Esophagus muscularis mucosa (tissue), 4 donors: ENCODE measurements at places on chromosomes 2 and 18. TPM values are rescaled to one million over a fixed set of nuclear protein-coding genes. Genes with fewer than 3 reads are reported as not detected.

Gene MC5R
- total RNA-seq = not detected

Gene IL18R1
- 3.0 TPM for total RNA-seq

Gene RTP5
- total RNA-seq = not detected

Gene TTR
- 0.33 TPM for total RNA-seq

DNA sequence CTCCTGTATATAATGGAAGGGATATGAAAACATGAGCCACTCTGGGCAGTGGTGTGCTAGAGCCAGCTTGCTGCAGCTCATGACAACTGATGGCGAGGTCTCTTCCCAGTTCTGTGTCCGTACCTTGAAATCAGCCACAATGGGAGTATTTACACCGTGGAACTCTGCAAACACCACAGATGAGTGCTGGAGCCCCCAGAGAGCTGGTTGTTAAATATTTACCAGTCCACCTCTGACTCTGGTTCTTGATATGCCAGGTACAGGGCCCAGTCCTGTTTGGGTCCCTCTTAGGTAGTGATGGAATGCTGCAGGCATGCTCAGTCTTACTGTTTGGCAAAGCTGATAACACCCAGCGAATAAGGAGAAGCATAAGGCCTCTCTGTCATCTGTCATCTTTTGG, 116.1 kb upstream of the GLI2 start:
- H3K4me1 ChIP-seq = no peaks in the 10 kb centered on the region
- no peaks in the 10 kb centered on the region for H3K27me3 ChIP-seq
- DNase-seq = no peak
- no peaks in the 10 kb centered on the region for H3K36me3 ChIP-seq

DNA sequence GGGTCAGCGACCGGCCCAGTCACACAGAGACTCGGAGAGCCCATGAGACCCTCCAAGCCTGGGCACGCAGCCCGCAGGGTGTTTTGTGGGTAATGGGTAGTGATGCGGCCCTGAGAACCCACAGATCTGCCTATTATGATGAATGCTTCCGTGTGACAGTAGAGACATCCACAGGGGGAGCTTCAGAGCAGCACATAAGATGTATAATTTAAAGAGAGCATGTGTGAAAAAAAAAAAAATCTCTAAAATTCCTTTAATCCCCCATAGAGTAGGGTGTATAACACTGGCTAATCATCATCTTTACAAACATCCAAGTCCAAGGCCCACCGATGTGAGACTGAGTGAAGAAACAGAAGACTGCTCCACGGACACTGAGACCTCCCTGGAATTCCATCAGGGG, 34.6 kb downstream of the BIN1 start:
- H3K27me3 ChIP-seq = no peaks in the 10 kb centered on the region
- DNase-seq = no peak
- H3K36me3 ChIP-seq = peaks cover 20% of the 10 kb centered on the region

DNA sequence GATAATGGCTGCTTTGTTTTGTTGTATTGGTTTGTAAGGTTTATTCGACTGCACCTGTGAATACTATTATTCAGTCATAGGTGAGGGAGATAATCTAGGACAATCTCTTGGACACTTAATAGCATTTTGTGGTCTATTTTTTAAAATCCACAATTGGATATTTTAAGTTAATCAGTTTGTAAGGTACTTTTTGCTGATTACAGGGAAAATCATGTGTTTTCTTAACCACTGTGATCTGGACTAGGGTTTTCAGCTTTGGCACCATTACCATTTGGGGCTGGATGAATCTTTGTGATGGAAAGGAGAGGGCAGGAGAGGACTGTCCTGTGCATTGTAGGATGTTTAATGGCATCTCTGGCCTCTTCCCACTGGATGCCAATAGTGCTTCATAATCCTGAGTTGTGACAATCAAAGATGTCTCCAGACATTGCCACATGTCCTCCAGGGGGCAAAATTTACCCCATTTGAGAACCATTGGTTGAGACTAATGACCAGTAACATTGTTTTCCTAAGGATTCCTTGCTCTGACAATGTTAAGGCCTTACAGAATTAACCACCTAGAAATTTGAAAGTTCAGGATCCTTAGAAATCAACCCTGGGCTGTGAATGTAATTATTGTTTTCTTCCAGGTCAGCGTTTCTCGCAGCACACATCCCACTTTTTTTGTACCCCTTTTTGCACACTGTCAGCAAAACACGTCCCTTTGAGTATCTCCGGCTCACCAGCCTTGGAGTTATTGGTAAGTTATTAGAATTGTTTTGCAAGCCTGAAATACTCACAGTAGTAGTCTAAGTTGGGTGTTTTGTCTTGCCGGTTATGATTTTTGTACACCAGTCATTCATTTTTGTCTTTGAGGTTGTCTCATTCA, 15.6 kb downstream of the CNOT9 start:
- DNase-seq = no peak
- H3K27ac ChIP-seq = no peak overlapping the region
- H3K36me3 ChIP-seq = peaks cover 83% of the 10 kb centered on the region

- no peak for DNase-seq
- H3K27me3 ChIP-seq = no peaks in the 10 kb centered on the region
- no peaks in the 10 kb centered on the region for H3K4me1 ChIP-seq
- H3K4me3 ChIP-seq = no peak overlapping the region
Measured at GRCh38 chr2:88180605-88181240, 10.6 kb downstream of the THNSL2 start.

DNA sequence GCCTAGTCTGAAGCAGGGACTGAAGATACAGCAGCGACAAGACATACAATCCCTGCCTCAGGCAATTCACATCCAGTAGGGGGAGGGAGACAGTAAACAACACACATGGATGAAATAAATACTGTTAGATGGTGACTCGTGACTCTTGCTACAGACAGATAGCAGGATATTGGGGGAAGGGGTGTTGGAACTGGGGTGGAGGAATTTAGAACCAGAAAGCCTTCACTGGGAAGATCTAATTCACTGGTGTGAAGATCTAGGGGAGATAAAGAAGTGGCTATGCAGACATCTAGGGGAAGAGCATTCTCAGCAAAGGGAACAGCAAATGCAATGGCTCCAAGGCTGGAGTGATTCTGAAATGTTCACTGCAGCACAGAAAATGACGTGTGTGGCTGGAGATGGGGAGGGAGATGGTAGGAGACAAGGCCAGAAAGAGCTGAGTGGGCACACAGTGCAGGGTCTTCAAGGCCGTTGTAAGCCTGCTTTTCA, 52.6 kb upstream of the TMEM163 start:
- no peaks in the 10 kb centered on the region for H3K4me1 ChIP-seq
- no peaks in the 10 kb centered on the region for H3K36me3 ChIP-seq
- no peaks in the 10 kb centered on the region for H3K27me3 ChIP-seq
- peak; percentile 85 for DNase-seq
- no peak overlapping the region for H3K27ac ChIP-seq

DNA sequence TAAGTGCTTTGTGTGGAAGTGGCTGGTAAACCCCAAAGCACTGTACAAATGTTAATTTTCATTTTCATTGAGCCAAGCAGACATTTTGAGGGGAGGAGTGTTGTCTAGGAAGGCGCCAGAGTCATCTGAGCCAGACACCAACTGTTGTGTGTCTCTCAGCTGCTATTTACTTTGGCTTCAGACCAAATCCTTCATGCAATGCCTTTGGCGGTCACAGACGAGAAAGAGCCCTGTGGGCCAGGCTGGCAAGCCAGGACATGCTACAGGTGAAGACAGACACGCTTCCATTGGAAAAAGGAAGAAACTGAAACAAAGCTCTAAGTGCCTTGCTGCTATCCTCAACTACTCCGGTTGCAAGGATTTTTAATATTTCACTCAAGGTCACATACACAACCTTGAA, 115.4 kb upstream of the CDC42EP3 start:
- H3K4me1 ChIP-seq = peaks cover 21% of the 10 kb centered on the region
- no peaks in the 10 kb centered on the region for H3K27me3 ChIP-seq
- no peak overlapping the region for H3K4me3 ChIP-seq
- no peak overlapping the region for H3K27ac ChIP-seq

DNA sequence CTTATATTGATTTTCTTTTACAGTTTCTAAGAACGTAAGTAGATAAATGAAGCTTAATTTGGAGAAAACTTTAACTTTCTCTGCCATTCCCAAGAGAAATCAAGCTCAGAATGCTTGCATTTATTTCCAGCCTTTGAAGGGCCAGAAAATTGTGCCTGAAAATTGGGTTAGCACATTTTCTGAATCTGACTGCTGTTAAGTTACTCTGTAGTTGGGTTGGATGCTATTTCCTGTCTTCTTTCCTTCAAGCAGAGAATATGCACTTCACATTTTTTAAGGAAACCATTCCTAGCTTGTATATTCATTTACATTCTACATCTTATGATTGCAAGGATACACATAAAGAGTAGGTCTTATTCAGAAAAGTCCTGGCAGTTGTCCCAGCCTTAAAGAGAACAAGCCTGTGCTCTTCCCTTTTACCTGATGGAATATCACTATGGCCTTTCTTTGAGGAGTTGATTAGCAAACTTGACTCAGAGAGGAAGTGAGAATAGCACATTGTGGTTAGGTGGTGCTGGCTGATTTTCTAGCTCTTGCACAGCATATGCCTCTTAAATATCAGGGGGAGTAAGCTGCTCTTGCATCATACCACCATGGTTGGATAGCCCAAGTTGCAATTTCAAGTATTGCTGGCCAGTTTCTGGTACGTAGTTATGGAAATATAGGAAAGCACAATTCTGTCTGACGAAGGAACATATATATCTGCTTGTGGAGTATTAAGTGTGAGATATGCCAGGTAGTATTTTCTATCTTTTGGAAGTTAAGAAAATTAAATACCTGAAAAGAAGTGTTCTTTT, 133.7 kb downstream of the COMMD1 start:
- no peak overlapping the region for H3K27ac ChIP-seq
- H3K4me1 ChIP-seq = peaks cover 15% of the 10 kb centered on the region
- H3K27me3 ChIP-seq = no peaks in the 10 kb centered on the region
- H3K36me3 ChIP-seq = no peaks in the 10 kb centered on the region
- no peak for DNase-seq
- H3K4me3 ChIP-seq = no peak overlapping the region

GRCh38 chr2:112488201-112488600, 6.2 kb downstream of the TTL start:
- H3K27ac ChIP-seq = no peak overlapping the region
- peaks cover 3% of the 10 kb centered on the region for H3K36me3 ChIP-seq
- no peak overlapping the region for H3K4me3 ChIP-seq

- no peaks in the 10 kb centered on the region for H3K36me3 ChIP-seq
- no peaks in the 10 kb centered on the region for H3K4me1 ChIP-seq
- no peak for DNase-seq
- no peak overlapping the region for H3K4me3 ChIP-seq
- peaks cover 9% of the 10 kb centered on the region for H3K27me3 ChIP-seq
- H3K27ac ChIP-seq = no peak overlapping the region
Measured at GRCh38 chr2:206713746-206714145, 4.5 kb downstream of the DYTN start.

GRCh38 chr2:127463155-127463991, 45.1 kb downstream of the PROC start:
- no peaks in the 10 kb centered on the region for H3K4me1 ChIP-seq
- H3K27ac ChIP-seq = no peak overlapping the region
- no peak overlapping the region for H3K4me3 ChIP-seq
- H3K36me3 ChIP-seq = peaks cover 18% of the 10 kb centered on the region
- DNase-seq = no peak
- H3K27me3 ChIP-seq = no peaks in the 10 kb centered on the region

GRCh38 chr18:60153376-60153775, 219.2 kb downstream of the MC4R start:
- H3K27ac ChIP-seq = no peak overlapping the region
- DNase-seq = no peak
- H3K27me3 ChIP-seq = no peaks in the 10 kb centered on the region
- H3K36me3 ChIP-seq = no peaks in the 10 kb centered on the region
- H3K4me3 ChIP-seq = no peak overlapping the region
- no peaks in the 10 kb centered on the region for H3K4me1 ChIP-seq

GRCh38 chr2:218988164-218988563, 3.2 kb upstream of the FEV start:
- no peak overlapping the region for H3K27ac ChIP-seq
- peaks cover 22% of the 10 kb centered on the region for H3K4me1 ChIP-seq
- no peak for DNase-seq
- H3K4me3 ChIP-seq = no peak overlapping the region
- H3K27me3 ChIP-seq = peaks cover 90% of the 10 kb centered on the region

DNA sequence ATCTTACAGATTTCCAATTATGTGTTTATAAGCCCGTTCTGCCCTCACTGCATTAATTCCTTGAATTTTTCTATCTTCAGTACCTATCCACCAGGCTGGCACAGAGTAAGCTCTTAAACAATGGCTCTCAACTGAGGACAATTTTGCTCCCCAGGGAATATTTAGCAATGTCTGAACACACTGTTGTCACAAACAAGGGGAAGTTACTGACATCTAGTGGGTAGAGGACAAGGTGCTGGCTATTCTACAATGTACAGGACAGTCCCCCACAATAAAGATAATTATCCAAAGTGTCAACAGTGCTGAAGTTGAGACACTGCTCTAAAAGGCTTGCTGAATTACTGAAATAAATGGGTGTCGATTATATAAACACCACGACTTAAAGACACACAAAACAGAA, 5.0 kb downstream of the NDUFS1 start:
- peaks cover 11% of the 10 kb centered on the region for H3K36me3 ChIP-seq
- no peak overlapping the region for H3K27ac ChIP-seq
- peaks cover 49% of the 10 kb centered on the region for H3K4me1 ChIP-seq
- no peak for DNase-seq
- no peak overlapping the region for H3K4me3 ChIP-seq

DNA sequence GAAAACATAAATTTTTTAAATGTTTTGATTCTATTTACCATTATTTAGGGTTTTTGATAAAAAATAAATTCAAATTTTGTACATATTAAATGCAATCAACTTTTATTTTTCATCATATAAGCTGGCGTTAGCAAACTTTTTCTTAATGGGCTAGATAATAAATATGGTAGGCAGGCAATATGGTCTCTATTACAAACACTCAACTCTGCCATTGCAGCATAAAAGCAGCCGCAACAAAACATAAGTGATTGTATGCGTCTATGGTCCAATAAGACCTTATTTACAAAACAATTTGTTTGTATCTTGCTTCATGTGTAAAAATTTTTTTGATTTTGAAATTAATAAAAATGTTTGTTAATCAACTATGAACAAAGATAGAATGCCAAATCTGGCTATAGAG, 116.8 kb upstream of the GLI2 start:
- no peak overlapping the region for H3K27ac ChIP-seq
- H3K4me1 ChIP-seq = peaks cover 7% of the 10 kb centered on the region
- H3K36me3 ChIP-seq = no peaks in the 10 kb centered on the region
- H3K4me3 ChIP-seq = no peak overlapping the region
- no peak for DNase-seq
- H3K27me3 ChIP-seq = no peaks in the 10 kb centered on the region

- H3K36me3 ChIP-seq = no peaks in the 10 kb centered on the region
- DNase-seq = peak; percentile 83
- H3K27ac ChIP-seq = no peak overlapping the region
- H3K4me1 ChIP-seq = no peaks in the 10 kb centered on the region
- no peaks in the 10 kb centered on the region for H3K27me3 ChIP-seq
Measured at GRCh38 chr2:98911376-98912154, 24.5 kb downstream of the CRACDL start.

DNA sequence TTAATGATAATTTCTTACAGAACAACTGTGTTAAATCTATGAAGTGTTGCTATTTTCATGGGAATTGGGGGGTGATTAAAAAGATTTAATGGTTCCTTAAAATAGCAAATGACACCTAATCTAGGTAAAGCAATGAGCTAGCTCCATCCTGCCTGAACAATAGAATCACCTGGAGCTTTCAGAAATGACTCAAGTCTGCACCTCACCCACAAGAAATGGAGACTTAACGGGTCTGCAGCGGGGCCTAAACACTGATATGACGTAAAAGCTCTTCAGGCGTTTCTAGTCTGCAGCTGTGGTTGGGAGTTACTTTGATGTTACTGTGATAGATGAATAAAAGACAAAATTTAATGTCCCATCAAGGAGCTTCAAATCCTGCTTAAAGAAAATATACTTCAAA, 328.2 kb downstream of the RND3 start:
- no peaks in the 10 kb centered on the region for H3K27me3 ChIP-seq
- no peak for DNase-seq
- no peaks in the 10 kb centered on the region for H3K36me3 ChIP-seq
- H3K4me1 ChIP-seq = no peaks in the 10 kb centered on the region
